ENCODE measurements at places on chromosomes 3 and 15.

- DNase-seq, result no peak
Observed at GRCh38 chr3:78838362-78838761, 929.4 kb downstream of the ROBO1 start.

DNA sequence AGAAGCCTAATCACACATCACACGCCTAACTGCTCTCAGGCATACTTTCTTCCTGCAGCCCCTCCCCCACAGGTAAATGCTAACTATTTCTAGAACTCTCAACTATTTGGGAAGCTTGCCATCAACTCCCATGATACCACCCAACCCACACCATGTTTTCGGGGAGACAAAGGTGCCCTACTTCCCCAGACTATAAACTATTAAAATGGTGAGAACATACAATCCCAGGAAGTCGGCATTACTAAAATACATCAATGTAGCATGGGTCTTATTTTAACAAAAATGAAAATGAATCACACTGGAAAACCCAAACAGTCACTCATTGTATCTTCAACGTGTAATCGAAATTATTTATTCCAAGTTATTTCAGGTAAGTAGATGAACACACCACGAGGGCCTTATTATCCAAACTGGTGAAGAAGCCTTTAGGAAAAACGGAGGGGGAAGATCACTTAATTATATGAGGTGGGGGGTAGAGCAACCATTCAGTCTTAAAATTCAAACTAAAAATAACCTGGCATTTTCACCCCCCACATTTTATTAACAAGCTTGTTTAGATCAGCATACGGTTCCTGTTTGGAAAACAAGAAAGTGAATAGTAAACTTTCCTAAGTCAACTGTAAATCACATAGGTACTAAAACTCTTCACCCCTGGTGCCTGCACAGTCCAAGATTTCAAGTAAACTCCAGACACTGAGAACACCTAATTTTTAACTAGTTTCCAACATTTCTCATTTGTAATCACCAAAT is 1.9 kb downstream of the TBL1XR1 start:
- DNase-seq, result no peak

DNA sequence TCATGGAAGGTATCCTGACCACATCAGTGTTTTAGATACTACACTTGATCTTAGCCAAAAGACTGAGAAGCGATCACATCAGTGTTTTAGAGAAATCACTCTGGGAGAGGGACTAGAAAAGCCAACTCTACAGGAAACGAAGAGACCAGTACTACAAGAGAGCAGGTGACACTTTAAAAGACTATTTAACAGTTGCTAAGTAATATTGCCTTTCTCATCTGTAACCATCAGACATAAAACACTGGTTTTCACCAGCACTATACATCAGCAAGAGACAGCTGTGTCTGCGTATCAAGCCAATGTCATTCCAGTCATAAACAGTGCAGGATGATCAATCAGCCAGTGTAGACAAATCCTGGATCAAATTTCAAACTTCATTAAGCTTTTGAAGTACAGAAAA is 66.7 kb downstream of the GLB1 start:
- DNase-seq, result no peak

DNA sequence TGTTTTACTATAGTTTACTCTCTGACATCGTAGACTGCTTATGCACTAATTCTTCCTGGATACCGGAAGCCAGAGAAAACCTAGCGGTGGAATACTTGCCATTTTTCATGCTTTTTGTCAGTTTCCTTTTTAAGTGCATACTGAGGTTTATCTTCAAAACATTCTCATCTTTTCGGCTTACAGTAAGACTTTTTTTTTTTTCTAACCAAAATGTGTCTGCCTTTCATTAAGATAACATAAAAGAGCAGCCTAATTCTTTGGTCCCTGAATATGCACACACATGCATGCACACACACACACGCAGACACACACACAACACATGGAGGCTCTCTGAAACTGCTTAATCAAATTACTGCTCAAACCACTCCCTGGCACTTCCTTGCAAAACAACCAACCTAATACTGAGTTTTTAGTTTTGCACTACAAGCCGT is 1.3 kb downstream of the ZNF445 start:
- DNase-seq, result no peak

DNA sequence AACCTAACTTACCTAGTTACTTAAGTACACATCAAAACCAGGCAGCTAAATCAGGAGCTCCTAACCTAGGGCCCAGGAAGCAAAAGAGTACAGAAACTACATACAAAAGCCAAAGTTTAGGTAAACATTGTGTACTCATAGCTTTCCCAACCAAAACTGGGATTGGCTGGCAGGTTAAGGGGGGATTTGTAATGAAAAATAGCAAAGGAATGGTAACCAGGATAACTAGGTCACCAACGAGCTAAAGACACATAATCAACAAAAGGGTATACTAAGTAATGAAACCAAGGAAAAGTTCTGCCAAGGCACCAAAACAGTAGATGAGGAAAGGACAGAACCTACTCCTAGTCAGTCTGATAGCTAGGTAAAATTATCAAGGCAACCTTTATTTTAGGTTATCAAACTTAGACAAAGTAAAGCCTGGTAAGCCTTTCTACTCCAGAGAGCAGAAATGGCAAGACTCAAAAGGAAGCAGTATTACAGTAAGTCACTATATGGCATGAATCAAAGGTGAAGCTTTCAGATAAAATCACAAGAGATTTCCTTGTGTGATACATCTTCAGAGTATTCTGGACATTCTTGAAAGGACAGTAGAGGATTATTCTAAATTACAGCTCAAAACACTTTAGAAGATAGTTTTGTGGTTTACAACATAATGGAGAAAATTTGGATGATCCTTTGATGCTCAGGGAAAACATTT is 10.2 kb downstream of the TRA2B start:
- no peak for DNase-seq

DNA sequence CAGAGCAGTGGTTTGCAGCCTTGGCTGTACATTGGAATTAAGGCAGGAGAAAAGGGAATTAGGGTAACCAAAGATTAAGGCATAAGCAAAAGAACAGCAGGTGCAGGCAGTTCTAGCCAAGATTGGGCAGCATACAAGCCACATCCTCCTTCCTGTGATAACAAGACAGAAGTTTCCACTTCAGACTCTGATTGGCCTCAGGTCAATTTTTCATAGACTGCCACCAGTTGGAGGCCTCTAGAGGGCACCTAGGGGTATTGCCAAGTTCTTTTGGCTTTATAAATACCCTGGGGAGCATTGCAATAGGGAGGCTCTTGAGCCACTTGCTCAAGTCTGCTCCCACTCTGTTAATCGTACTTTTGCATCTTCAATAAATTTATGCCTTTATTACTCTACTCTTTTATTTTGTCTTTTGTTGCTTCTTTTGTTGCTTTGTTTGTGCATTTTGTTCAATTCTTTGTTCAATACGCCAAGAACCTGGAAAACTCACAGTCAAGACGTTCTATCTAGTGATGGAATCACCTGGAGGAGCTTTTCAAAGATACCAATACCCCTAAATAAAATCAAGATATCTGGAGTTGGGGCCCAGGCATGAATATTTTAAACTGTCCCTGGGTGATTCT is 32.2 kb upstream of the FMN1 start:
- DNase-seq, result no peak

DNA sequence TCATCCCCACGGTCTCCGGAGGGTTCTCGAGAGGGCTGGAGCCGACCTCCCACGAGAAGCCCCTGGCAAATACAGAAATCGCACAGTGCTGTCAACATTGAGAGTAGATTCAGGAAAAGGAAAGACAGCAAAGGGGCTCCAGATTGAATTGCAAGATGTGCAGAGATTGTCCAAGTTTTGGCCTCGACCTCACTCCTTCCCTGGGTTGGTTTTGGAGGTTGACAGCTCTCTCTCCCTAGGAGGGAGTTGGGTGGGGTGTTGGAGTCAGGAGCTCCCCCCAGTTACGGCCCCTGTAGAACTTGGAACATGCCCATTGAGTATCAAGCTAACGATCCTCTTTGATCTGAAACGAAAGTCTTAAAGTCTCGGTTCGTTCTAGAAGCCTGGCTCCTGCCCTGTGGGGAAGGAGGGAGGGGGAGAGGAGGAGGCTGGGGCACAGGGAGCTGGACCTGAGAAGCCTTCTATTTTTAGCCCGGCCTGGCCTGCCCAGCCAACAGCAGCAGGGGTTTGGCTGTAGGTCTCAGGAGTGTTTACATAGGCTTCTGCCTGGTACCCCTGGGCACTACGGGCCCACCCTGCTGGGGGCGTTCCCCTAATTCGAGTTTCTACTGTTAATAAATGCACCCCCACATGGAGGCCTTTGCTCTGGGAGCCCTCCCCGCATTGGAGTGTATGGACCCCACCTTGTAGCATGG is 672 bp upstream of the KY start:
- no peak for DNase-seq

GRCh38 chr3:72086743-72087087 is 301.8 kb upstream of the PROK2 start:
- DNase-seq, result no peak

GRCh38 chr15:99857836-99858235 is 124.6 kb upstream of the LYSMD4 start:
- no peak for DNase-seq

- no peak for DNase-seq
Observed at GRCh38 chr15:46707452-46707851, 1009.9 kb upstream of the SEMA6D start.

GRCh38 chr3:64988188-64988587 is 300.4 kb upstream of the ADAMTS9 start:
- DNase-seq, result no peak

DNA sequence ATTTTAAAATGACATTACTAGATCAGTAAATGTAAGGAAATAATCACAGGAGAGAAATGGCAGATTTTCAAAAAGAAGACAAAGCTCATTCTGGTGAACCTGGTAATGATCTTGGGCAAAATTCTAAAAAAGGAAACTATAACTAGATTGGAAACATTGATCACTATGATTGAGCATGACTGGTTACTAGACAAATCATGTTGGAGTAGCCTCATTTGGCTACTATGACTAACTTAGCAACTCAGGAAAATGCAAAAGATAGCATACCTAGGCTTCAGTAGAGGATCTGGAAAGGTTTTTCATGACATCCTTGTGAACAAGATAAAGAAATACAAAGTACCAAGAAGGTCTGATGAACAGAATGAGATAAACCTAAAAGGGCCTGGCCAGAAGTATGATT is 7.6 kb upstream of the TMF1 start:
- DNase-seq, result no peak

- no peak for DNase-seq
Observed at GRCh38 chr3:189071446-189071845, 100.3 kb upstream of the TPRG1 start.

GRCh38 chr3:114624571-114625181 is 330.8 kb downstream of the TIGIT start:
- DNase-seq, result no peak

DNA sequence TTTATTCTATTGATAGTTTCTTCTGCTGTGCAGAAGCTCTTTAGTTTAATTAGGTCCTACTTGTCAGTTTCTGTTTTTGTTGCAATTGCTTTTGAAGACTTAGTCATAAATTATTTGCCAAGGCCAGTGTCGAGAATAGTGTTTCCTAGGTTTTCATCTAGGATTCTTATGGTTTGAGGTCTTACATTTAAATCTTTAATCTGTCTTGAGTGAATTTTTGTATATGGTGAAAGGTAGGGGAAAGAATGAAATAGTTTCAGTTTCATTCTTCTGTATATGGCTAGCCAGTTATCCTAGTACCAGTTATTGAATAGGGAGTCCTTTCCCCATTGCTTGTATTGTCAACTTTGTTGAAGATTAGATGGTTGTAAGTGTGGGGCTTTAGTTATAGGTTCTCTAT is 10.6 kb upstream of the GCSAM start:
- no peak for DNase-seq

DNA sequence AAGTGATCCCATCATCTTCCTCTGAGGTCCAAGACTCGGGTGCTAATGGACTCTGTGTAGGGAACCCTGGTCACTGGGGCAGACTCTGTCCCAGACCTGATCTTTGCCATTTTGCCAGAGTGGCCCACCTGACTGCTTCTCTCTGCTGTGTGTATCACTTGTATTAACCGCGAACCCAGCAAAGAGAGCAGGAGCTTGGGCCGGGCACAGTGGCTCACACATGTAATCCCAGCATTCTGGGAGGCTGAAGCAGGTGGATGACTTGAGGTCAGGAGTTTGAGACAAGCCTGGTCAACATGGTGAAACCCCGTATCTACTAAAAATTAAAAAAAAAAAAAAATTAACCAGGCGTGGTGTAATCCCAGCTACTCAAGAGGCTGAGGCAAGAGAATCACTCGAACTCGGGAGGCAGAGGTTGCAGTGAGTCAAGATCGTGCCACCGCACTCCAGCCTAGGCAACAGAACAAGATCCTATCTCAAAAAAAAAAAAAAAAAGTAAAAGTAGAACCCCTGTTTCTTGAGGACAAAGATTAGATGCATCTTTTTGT is 32.9 kb upstream of the CYP11A1 start:
- DNase-seq, result no peak

DNA sequence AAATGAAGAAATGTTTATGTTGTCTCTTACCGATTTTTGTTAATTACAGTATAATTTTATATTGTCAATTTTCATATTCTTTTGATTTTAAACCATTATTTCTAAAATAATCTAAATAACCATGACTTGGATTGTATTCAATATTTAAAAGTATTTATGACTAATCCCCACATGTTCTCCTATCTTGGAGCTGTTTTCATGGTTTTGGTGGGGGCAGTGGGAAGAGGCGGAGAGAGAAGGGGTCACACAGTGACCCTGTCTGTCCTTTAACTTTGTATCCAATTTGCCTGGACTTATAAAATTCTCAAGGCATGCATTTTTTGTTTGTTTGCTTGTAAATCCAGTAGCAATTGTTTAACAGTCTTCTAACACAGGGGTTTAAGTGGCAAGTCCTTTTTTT is 407.4 kb downstream of the NTRK3 start:
- DNase-seq, result no peak

- no peak for DNase-seq
Observed at GRCh38 chr3:141519587-141519986, 32.8 kb downstream of the RASA2 start.

GRCh38 chr3:120177707-120178306 is 83.6 kb upstream of the GSK3B start:
- peak; percentile 29 for DNase-seq

GRCh38 chr3:139123377-139124095 is 78.8 kb upstream of the PRR23C start:
- peak; percentile 63 for DNase-seq

GRCh38 chr3:183106635-183107034 is 7.3 kb upstream of the MCCC1 start:
- no peak for DNase-seq

DNA sequence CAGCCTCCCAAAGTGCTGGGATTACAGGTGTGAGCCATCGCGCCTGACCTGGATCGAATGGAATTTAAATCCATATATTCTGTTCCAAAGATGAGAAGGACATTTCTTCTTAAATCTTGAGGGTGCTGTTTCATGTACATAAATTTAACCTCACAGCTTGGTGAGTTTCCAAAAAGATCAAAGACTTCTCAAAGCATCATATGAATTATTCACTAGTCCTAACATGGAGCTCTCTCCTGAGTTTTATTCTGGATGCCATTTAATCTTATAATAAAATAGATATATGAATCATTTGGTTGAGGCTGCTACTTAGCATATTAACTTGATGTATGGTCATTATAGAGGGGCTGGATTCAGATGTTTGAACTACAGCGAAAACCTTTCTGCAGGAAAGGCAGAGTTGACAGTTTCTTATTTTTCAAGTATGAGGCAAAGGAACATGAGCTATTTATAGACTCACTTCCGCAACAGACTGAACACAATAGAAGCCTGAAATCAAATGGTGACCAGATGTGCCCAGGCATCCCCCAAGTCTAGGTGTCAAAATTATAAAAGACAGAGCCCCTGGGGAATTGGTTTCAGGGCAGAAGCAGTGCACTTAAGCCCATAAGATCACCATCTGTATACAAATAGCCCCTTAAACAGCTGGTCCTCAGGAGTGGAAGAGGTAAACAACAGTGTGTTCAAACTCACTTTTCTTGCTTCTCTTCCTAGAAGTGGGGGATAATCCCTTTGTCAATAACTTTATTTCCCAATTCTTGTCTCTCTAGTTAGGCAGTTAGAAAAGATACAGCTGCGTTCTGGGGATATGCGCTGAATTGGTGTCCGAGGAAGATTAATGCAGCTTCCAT is 29.7 kb downstream of the STARD9 start:
- DNase-seq, result peak; percentile 98
